ENCODE measurements at places on chromosomes 3 and 15. TPM values are rescaled to one million over a fixed set of nuclear protein-coding genes. Genes with fewer than 3 reads are reported as not detected.
A peak's percentile ranks its signal among the peaks of the same experiment; 100 is the strongest.

DNA sequence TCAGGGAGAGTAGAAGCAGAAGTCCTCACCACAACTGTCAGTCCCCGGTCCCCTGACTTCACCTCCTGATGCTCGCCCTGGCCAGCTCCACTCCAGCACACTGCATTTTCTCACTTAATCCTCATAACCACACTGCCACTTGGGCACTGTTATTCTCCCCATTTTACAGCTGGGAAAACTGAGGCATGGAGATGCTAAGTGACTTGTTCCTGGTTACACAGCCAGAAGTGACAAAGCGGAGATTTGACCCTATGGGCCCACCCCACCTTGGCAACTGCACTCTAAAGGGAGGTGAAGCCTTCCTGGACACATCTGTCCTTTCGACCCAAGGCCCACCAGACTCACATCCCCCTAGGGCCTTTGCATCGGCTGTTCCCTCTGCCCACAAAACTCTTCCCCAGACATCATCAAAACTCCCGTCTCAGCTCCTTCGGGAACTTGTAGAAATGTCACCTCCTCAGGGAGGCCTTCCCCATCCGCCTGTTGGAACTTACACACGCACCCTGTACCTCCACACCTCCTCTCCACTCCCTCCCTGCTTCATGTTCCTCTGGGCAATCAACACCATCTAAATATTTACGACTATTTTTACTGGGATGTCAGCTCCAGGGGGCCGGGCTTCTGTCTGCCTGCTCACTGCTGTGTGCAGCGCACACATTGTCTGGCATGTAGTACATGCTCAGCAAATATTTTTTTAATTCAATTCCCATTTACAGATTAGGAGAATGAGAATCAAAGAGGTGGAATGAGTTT, 3.1 kb downstream of the GRIP2 start:
- no peak for DNase-seq

DNA sequence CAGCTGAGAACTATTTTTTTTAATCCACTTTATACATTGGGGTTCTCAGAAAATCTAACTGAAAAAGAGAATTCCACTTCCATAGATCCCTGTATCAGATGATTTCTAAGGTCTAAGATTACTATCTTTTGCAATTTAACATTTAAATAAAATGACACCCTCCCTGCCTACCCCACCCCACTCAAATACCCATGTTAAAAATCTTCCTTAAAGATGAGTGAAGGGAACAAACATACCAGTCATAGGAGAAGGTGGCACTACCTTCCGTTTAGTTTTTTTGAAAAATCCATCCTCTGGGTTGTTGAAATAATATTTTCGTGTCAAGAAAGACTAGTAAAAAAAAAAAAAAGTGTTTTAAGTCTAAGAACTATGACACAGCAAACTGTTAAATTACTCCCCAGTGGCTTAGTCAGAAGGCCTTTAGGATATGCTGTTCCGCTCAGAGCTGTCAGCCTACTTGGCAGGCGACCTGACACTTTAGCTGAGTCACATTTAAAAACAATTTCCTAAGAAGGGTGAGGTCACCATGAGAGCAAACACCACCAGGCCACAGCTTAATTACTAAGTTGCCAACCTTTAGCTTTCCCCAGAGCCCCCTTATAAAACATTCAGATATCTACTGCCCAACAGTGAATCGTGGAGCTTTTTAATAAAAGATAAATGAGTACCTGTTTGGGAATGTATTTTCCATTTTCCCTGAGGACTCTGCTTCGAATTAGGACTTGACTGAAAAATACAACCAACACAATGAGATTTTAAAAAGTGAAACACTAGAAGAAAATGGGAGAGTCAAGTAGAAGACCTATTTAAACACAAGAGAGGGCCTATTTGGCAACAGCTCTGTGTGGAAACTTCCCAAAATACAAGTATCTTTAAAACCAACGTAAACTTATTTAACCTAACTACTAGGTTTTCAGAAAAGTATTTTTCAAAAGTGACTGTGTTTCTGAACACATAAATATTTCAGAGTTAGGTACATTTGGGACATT, 9.6 kb downstream of the EMC3 start:
- no peak for DNase-seq

GRCh38 chr3:162777118-162777517, 1280.5 kb downstream of the OTOL1 start:
- no peak for DNase-seq

GRCh38 chr3:139607257-139608107, 67.9 kb upstream of the RBP1 start:
- DNase-seq = no peak

The CPB1 gene
- 0.79 TPM for polyA plus RNA-seq

DNA sequence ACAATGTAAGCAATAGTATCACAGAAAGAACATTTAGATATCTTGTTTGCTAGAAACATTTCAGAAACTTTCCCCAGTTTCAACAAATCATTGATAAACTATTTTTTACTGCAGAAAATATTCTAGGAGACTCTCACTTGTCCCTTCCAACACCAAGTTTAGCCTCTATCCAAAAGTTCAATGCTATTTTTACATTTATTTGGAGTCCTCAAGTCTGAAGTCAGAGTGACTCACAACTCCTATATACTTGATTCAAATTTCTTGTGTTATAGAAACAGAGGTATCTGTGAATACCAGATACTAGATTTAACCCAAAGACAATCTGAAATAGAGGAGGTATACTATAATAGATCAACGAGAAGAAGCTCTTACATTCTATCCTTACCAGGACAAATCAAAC, 49.6 kb downstream of the RFX7 start:
- DNase-seq = no peak

The DGKG gene
- 4.4 TPM for polyA plus RNA-seq

DNA sequence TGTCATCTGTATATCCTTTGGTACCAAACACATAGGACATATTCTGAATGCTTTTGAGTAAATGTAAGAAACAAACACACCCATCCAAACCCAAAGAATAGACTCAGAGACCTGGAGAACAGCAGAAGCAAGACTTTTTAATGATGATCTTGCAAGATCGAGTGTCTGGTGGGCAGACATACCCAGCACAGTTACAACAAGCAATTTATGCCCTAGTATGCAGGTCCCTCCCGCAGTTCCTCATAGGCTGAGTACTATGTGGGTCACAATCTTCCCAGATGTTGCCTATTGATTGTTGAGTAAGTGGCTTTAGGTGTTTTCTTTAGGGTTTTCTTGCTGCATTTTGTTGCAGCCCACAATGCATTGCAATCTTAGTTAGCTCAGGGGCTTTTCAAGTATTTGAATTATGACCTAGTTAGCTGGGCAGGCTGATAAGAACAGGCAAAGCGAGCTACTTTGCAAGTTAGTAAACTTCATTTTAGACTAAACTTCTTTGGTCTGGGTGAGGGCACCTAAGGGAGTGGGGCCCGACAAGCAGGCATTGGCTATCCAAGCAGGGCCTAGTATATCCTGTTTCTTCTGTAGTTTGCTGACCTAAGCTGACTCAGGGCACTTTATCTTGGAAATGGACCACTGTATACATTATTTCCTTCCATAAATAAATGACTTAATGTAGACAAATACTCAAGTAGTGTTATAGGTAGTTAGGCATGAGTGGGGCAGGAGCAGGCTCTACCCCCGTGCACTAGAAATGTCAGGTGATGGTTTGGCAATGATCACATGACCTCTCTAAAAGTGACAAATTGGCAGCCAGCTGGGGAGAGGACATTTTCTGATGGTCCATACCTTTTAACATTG, 87.3 kb upstream of the LIPC start:
- no peak for DNase-seq

GRCh38 chr15:39579487-39580116, 1.3 kb upstream of the THBS1 start:
- DNase-seq = peak; percentile 78

DNA sequence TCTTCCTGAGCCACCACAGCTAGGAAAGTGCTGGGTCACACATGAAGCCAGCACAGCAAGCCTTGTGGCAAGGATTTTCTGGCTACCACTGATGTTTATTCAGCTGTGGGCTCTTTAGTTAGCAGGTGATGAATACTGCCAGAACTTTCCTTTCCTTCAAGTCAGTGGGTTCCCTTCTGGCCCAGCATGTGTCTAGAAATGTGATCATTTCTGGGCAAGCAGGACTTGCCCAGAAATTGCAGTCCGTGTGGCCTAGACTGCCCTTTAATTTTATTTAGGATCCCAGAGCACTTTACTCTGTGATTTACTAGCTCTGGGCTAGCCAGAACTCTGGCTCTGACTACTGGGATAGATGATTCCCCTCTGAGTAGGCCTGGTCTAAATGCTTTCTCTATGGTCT, 397.5 kb downstream of the ZIC4 start:
- no peak for DNase-seq

DNA sequence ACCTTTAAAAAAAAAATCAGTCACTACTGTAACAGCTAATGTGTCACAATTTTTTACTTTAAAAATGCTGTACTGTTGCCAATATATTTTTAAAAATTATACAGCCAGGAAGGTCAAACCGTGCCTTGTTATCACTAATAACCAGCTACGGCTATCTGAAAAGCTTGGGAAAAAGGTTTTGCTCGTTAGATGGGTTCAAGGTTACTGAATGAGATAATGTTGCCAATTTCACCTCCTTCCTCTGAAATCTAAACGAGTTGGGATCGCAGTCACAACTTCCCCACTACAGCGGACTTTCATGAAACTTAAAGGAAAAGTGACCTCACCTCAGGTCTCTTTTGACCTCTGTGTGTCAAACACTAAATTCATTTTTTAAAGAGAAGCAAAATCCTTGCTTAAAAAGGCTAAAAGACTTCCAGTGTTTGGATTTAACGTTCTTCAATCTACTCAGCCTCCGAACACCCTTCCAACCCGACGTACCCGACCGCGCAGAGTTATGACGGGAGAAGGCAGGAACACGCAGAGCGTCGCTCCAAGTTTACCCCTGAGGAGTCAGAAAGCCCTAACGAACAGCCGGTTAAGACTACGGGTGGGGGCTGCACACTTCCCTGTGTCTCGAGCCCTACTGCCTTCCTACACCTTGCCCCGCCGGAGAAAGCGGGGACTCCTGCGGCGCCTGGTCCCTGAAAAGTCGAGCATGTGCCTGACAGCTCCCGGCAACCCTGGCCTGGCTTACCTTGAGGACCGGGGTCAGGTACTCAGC, 860 bp downstream of the ATG3 start:
- peak; percentile 67 for DNase-seq

DNA sequence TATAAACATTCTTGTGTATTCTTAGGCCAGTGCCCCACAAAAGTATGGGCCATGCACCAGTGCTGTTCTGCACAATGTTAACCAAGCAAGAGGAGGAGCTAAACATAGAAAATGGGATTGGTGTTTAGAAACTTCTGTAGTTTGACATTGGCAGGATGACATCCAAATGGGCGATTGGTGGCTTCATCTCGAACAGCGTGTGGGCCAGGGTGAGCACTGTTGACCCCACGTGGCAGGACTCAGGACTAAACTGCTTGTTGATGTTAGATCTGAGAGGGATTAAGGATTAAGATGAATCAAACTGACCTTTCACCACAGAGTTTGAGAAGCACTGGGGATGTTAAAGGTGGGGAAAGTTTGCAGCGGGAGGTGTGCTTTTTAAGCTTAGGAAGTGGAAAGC, 31.9 kb downstream of the ZNF710 start:
- no peak for DNase-seq

DNA sequence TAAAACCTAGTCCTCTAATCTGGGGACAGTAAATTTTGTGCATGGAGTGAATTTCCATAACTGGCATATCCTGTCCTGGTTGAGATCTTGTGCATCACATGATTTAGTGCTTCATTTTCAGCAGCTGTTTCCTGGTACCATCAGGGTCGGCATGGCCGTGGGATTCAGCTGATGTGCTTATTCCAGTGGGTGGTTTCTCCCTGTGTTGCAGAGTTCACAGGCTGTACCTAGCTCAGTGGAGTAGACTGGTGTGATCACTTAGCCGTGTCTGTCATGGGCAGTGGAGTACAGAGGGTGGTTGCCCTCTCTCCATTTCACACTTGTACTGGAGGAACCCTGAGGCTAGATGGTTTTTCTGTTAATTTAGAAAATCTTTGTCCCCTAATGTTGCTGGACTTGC, 228.5 kb downstream of the PTPRG start:
- DNase-seq = no peak

GRCh38 chr3:146680617-146681016, 75.5 kb upstream of the PLSCR5 start:
- no peak for DNase-seq

DNA sequence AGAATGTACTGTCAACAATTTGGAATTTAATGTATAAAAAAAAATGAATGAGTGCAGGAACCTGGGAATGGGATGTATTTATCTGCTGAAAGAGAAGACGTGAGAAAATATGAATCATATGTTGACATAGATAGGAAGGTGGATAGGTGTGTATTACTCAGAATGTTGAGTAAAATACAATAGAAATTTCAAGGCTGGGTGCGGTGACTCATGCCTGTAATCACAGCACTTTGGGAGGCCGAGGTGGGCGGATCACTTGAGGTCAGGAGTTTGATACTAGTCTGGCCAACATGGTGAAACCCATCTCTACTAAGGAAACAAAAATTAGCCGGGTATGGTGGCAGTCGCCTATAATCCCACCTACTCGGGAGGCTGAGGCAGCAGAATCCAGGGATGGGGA, 202.8 kb downstream of the CADM2 start:
- DNase-seq = no peak

DNA sequence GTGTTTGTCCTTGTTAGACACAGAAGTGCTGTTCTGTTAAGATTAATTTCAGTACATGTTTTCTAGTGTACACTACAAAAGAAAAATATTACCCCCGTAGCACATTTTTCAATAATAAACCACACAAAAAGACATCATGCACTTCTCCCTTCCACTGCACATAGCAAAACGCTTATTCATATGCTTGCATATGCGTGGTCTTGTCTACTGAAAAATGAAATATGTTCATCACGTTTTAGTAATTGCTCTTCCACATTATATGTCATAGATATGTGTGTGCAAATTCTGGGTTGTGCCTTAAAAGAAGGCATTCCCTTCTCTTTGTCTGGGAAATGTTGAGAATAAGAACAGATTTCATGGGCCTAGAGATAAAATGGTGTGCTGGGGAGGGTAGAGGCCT, 353.9 kb downstream of the NSUN3 start:
- DNase-seq = no peak

DNA sequence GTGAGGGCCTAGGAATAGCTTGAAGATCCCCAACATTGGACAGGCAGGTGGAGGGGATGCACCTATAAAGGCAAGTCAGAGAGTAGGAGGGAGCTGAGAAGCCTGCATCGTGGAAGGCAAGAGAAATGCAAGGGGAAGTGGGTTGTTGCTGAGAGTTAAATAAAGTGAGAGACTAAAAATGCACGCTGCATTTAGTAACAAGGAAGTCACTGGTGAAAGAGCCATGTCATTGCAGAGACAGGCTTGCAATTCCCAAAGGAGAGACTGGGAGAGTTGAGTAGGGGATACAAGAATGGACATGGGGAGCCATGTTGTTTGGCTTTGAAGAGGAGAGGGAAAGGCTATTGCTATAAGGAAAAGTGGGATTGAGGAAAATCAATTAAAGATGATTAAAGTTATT, 77.0 kb upstream of the HEG1 start:
- DNase-seq = no peak

GRCh38 chr3:172448661-172449465, 607 bp upstream of the GHSR start:
- DNase-seq = no peak

DNA sequence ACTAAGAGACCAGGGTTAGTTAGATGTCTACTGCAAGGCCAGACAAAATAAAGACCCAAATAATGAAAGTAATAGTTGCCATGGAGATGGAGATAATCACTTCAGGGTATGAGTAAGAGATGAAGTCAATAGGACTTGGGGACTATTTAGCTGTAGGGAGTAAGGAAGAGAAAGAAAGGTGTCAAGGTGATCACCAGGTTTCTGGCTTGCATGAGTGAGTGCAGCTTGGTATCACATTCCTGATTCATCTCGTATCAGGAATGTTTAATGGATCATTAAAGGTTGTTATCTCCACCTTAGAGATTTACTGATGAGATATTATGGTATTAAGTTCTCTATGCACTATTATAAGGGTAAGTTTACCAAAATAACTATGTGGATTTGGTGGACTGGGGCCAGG, 357.4 kb upstream of the ATP11B start:
- DNase-seq = no peak

The LRRC31 gene
- polyA plus RNA-seq = 0.06 TPM

Data from right lung (tissue), 10 donors.